ENCODE measurements at places on chromosomes 13 and 19.

DNA sequence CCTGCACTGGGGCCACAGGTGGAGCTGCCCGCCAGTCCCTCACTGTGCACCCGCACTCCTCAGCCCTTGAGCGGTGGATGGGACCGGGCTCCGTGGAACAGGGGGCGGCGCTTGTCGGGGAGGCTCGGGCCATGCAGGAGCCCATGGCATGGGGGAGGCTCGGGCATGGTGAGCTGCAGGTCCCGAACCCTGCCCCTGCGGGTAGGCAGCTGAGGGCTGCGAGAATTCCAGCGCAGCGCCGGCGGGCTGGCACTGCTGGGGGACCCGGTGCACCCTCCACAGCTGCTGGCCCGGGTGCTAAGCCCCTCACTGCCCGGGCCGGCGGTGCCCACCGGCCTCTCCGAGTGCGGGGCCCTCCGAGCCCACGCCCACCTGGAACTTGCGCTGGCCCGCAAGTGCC, 877.5 kb upstream of the PCDH9 start:
- DNase-seq = no peak

GRCh38 chr13:85089186-85089585, 710.0 kb downstream of the SLITRK6 start:
- no peak for DNase-seq

- DNase-seq = peak; percentile 14
Measured at GRCh38 chr13:113625965-113626721, 31.9 kb downstream of the ATP4B start.

DNA sequence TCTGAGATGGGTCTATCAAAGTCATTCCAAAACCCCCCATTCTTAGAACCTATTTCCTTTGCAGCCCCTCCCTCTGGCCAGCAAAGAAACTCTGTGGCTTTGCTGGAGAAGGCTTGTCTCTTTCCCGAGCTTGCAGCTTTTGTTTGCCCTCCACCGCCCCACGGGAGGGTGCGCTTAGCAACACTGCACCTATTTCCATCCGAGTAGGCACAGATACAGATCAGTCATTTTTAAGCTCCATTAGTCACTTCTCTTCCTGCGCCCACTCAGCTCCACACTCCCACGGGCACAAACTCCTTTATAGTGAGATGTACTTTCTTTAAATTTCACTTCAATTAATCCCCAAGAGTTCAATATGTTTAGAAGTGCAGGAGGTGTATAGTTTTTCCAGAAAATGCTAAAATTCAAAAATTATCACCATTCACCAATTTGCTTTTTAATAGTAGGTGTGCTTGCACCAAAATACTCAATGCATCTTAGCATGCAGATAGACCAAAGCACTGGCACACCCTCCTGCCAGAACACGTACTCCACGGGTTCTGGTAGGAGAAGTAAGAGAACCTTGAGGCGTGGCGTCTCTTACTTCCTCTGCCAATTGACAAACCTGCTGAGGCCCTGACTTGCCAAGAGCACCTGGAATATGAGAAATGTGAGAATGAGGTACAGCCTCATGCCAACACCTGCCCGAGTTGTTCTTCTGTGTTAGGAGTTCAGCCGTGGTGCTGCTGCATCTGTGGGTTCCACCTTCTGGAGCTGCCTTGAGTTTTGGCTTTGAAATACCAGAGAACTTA, 183.7 kb downstream of the TEX29 start:
- DNase-seq = no peak

DNA sequence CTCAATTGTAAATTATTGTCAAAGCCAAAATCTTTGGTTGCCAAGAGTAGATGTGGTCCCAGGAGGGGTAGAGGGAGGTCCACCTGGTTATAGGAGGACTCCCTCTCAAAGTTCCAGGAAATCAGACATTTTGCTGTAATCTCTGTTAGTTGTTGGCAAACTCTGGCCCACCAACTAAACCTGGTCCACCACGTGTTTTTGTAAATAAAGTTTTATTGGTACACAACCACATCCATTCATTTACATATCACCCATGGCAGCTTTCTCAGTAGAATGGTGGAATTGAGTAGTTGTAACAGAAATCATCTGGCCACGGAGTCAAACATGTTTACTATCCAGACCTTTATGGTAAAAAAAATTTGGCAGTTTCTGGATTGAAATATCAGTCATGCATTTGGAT, 70.6 kb downstream of the ZNF557 start:
- DNase-seq = no peak

GRCh38 chr19:39671739-39672363, 16.1 kb downstream of the LGALS16 start:
- DNase-seq = no peak

DNA sequence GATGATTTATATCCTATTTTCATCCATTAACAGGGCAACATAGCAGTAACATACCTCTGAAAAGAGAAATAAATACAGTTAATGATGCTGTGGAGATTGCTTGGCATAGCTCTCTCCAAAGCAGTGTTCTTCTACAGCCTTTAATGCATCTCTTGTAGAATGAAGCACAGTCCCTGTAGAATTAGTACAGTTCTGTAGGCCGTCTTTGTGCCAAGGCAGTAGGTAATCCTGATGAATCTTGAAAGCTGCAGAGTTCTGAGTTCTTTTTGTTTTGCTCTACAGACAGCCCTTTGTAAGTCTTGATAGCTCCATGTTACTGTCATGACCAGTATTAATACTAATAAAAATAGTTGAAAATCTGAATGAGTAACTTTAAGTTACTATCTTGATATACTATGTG, 184.2 kb downstream of the MAB21L1 start:
- no peak for DNase-seq

- DNase-seq = peak; percentile 92
Measured at GRCh38 chr19:30669329-30670010, 297.3 kb downstream of the ZNF536 start.

- DNase-seq = no peak
Measured at GRCh38 chr19:32869369-32869965, at the start of gene SLC7A9. SLC7A9 (minus strand) TSS chr19:32869767; CDS start chr19:32868534, 1,233 bp downstream.

GRCh38 chr19:7535998-7536695, 630 bp downstream of the PNPLA6 start:
- no peak for DNase-seq

- DNase-seq = peak; percentile 93
Measured at GRCh38 chr13:75219479-75220237, 262.3 kb downstream of the TBC1D4 start.

DNA sequence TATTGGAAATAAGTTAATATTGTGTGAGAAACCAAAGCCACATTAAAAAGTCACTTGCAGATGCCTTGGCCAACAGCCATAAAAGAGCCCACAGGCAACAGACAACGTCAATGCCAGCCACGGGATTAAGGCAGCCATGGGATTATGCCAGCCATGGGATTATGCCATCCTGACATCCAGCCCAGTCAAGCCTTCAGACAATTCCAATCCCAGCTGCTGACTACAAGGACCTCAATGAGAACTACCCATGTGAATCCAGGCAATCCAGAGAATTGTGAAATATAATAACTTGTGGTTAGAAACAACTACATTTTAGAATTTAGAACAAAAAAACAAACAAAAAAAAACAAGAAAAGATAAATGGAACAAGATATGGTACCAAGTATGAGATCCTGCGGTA, 356.6 kb downstream of the EFNB2 start:
- no peak for DNase-seq

DNA sequence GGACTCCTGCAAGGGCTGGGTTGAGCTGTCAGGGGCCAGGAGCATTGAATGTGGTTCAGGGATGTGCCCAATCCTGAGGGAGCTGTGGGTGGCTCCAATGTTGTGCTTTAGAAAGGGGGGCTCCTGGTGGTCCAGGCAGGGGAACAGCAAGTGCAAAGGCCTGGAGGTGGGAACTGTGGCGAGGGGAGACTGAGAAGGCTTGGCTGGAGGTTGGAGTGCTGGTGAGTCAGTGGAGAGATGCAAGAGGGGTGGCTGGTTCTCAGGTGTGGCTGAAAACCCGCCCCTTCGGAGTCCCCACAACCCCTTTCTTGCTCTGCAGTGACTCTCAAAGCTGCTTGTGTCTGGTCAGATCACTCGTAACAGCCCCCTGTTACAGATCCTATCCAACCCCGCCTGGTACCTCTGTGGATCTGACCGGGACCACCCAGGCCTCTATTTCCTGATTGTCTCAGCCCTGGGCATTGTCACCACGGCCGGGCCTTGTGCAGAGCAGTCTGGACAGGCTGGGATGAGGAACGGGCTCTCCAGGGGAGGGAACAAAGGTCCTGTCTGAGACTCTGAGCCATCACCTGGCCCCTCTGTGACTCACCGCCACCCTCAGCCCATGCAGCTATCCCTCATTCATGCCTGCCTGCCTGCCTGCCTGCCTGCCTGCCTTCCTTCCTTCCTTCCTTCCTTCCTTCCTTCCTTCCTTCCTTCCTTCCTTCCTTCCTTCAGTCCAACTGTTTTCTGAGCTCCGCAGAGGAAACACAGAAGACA, 1.4 kb upstream of the KCNN1 start:
- DNase-seq = no peak

GRCh38 chr19:3606690-3607289, at the start of gene TBXA2R:
TBXA2R (minus strand) TSS chr19:3606875; CDS start chr19:3600634, 6,241 bp downstream.
- DNase-seq = peak; percentile 67

- DNase-seq = peak; percentile 77
Measured at GRCh38 chr19:8654591-8655339, 24.3 kb downstream of the NFILZ start.

- no peak for DNase-seq
Measured at GRCh38 chr19:5122121-5122400, 153.1 kb downstream of the KDM4B start.

DNA sequence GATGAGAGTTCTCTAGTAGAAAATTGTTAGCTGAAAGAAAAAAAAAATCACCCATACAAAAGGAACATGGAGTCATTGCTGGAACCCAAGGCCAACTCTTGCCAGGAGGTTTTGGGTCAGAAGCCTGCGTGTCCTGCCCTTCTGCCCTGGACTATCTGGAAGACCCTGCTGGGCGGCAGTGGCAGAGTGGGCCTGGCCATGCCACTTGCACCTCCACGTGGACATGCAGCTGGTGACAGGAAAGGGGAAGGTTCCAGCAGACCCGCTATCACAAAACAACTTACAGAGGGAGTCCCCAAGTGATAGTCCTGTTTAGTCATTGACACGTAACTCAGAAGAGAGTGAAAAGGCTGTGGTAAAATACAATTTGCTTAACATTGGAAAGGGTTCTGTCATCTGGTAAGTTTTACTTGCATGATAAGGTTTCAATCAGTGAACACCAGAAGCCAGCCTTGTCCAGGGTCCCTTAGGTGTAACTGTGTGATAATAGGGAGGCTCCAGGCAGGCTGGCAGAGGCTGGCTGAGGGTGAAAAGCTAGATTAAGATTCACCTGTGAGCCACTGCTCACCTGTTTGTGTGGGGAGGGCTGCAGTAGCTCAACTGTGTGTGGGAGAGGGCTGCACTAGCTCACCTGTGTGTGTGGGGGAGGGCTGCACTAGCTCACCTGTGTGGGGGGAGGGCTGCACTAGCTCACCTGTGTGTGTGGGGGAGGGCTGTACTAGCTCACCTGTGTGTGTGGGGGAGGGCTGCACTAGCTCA, 47.8 kb downstream of the COL4A2 start:
- no peak for DNase-seq

- DNase-seq = no peak
Measured at GRCh38 chr13:53439439-53440225, 411.0 kb downstream of the OLFM4 start.

GRCh38 chr19:9309974-9310446, 372 bp upstream of the ZNF699 start:
- peak; percentile 90 for DNase-seq

- no peak for DNase-seq
Measured at GRCh38 chr13:112150352-112150751, 83.4 kb downstream of the SOX1 start.

GRCh38 chr13:26325876-26326275, 71.9 kb downstream of the CDK8 start:
- no peak for DNase-seq

GRCh38 chr19:2984215-2984528, 6.8 kb downstream of the TLE6 start:
- no peak for DNase-seq

- no peak for DNase-seq
Measured at GRCh38 chr19:7382694-7383093, 34.0 kb downstream of the ARHGEF18 start.

- DNase-seq = no peak
Measured at GRCh38 chr19:57992841-57993240, 9.8 kb downstream of the ZNF606 start.

DNA sequence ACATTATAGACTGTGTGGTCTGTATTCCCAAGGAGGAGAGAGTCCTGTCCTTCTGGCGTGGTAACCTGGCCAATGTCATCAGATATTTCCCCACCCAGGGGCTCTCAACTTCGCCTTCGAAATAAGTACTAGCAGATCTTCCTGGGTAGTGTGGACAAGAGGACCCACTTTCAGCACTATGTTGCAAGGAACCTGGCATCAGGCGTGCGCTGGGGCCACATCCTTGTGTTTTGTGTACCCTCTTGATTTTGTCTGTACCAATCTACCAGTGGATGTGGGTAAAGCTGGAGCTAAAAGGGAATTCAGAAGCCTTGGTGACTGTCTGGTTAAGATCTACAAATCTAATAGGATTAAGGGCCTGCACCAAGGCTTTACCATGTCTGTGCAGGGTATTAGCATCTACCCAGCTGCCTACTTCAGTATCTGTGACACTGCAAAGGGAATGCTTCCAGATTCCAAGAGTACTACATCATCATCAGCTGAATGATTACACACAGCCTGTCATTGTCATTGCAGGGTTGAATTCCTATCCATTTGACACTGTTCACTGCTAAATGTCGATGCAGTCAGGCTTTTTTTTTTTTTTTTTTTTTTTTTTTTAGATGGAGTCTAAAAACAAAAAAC, 148.0 kb downstream of the PRR20E start:
- no peak for DNase-seq

GRCh38 chr19:35348911-35349611, 1.4 kb downstream of the FFAR1 start:
- DNase-seq = no peak

DNA sequence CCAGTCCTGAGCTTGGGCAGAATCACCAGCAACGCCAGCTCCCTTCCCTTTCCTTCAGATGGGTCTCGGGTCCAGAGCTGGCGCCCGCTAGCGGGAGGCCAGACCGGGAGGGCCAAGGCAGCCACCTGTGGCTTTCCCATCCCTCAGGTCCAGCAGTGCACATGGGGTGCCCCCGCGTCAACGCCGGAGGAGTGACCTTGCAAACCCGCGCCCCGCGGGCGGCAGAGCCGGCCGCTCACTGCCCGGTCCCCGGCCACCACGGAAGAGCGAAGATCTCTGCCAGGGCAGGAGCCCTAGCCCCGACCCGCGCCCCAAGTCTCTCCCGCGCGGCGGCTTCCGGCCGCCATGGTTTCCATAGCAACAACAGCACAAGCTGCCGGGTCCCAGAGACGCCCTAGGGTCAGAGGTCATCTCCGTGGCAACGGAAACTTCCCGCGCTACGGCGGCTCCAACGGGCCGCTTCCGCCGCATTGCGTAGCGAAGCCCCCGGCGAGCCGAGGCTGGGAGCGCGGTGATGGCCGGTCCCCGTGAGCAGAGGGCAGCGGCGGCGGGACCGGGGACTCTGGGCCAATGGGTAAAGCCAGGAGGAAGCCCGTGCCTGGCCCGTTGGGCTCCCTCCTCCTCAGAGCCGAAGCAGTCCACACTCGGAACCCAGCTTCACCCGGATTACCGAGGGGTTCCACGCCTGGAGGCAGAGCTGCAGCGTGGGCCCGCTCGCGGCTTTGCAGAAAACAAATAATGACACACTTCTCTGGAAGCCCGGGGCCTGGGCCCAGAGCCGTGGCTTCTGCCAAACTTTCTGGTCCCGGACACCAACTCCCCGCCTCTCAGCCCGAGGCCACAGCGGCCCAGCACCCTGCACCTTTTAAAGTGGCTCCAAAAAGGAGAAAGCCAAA, 7.4 kb downstream of the FGF14 start:
- peak; percentile 97 for DNase-seq

GRCh38 chr19:52722062-52723003, 12.5 kb downstream of the ZNF611 start:
- no peak for DNase-seq

GRCh38 chr13:24931450-24932251, 164.3 kb upstream of the PABPC3 start:
- no peak for DNase-seq

Measured in glutamatergic neuron (in vitro differentiated cells).